ENCODE measurements at places on chromosomes 4 and X. TPM values are rescaled to one million over a fixed set of nuclear protein-coding genes. Genes with fewer than 3 reads are reported as not detected.

DNA sequence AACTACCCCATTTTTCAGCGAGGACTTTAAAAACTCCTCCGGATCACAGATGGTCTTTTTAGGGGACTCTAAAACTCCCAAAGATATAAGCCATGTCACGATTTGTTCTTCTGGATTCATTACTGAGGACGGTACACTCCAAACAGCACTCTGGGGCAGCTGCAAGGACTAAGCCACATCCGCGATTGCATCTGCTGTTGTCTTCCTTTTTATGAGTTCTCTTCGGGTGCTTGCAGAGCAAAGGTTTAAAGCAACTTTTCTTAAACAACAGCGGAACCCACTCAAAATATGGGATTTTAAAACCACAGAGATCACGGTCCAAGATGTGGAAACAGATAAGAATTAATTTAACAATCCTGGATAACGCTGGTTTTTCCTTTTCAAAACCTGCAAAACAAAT lies at the start of gene ARHGEF6:
Gene ARHGEF6 (minus strand): TSS at position 170 of the 400 bp plus-strand sequence. CDS start 50 bp downstream, at position 120.
- DNase-seq: peak; percentile 4
- H3K27ac ChIP-seq: no peak within 1 kb of the TSS
- no peaks in the 10 kb centered on the region for H3K27me3 ChIP-seq
- peak within 1 kb of the TSS; percentile 46 for H3K4me3 ChIP-seq
- H3K36me3 ChIP-seq: no peaks in the 10 kb centered on the region
- H3K4me1 ChIP-seq: no peaks in the 10 kb centered on the region

- H3K4me3 ChIP-seq: no peak overlapping the region
- no peaks in the 10 kb centered on the region for H3K27me3 ChIP-seq
- H3K4me1 ChIP-seq: peaks cover 23% of the 10 kb centered on the region
- DNase-seq: no peak
Measured at GRCh38 chr4:52852041-52852440, 10.1 kb upstream of the RASL11B start.

GRCh38 chrX:17410651-17411050 lies 35.7 kb downstream of the NHS start:
- no peaks in the 10 kb centered on the region for H3K4me1 ChIP-seq
- no peak overlapping the region for H3K4me3 ChIP-seq
- no peaks in the 10 kb centered on the region for H3K36me3 ChIP-seq

GRCh38 chr4:43959976-43960375 lies 488.6 kb downstream of the KCTD8 start:
- no peak for DNase-seq
- H3K27ac ChIP-seq: no peak overlapping the region
- H3K4me1 ChIP-seq: no peaks in the 10 kb centered on the region
- H3K4me3 ChIP-seq: no peak overlapping the region
- no peaks in the 10 kb centered on the region for H3K27me3 ChIP-seq

DNA sequence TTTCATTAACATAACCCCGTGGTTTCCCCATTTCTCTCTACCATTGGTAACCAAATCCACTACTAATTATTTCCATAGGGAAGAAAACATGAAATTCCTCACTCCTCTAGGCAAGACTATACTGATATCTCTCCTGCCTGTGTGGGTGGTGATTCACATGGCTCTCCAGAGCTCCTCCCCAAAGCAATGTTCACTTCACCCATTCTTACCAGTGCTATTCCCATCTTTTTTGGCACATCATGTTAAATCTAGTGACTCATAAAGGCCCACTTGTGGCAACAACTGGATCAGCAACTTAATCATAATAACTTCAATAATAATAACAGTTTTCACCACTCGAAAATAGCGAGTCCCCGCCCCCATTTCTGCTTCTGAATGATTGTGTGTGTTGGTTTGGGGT lies 6.1 kb upstream of the HCCS start:
- H3K4me3 ChIP-seq: no peak overlapping the region
- H3K27ac ChIP-seq: no peak overlapping the region
- H3K4me1 ChIP-seq: peaks cover 21% of the 10 kb centered on the region
- no peak for DNase-seq

GRCh38 chr4:89737888-89738287 lies 99.1 kb downstream of the SNCA start:
- DNase-seq: peak; percentile 11
- no peak overlapping the region for H3K27ac ChIP-seq
- H3K4me1 ChIP-seq: 0 out of 2 replicates have a peak, but pooled peaks cover 7% of the 10 kb centered on the region
- no peaks in the 10 kb centered on the region for H3K27me3 ChIP-seq
- H3K36me3 ChIP-seq: no peaks in the 10 kb centered on the region

DNA sequence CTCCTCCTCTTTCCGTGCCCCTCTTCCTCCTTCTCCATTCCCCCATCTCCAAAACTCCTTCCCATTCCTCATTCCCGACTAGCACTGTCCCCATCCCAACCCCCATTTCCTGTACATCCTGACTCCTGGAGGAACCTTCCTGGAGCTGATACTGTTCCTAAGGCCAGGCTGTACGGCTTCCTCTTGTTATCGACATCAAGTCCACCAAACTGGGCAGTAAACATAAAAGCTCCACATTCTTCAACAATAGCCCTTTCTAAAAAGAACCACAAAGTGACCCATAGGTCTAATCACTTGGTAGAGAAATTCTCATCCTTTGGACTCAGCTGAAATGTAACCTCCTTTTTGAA lies 22.9 kb downstream of the AWAT2 start:
- no peaks in the 10 kb centered on the region for H3K27me3 ChIP-seq
- no peak for DNase-seq
- no peaks in the 10 kb centered on the region for H3K36me3 ChIP-seq
- H3K4me1 ChIP-seq: no peaks in the 10 kb centered on the region

The CCDC149 gene
- total RNA-seq: 0.91 TPM

The ALPK1 gene
- total RNA-seq: 5.1 TPM

All from SJCRH30 (cell line).